ENCODE measurements at places on chromosomes 16 and 17.

DNA sequence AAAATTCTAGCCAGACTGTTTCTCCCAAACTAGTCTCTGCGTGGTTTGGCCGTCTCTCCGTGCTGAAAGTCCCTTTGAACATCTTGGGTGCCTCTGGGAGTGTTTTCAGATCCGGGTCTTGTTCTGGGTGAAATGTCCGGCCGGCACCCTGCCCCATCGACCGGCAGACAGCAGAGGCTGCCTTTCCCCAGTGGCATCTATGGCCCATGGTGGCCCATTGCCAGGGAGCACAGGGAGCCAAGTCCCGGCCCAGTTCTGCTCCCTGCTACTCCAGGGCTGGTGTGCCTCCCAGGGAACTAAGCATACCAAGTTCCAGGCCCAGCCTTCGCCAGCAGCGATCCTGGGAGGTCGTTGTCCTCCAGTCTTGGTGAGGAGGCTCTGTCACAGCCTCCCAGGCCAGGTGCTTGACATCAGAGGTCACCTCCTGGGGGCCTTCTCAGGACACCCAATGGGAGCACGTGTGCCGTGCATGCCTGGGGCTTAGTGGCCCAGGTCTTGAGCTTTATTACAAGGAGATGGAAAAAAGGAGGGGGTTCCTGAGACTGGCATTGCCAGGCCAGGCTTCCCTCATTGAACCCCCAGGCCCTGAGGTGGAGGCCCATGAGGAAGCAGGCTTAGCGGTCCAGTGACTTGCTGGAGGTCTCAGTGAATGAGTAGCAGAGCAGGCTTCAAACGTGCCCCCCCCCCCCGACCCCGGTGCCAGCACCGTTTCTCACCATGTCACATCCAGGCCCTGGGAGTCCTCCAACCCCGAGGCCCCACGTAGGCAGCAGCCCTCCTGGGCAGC is 54.0 kb downstream of the PGS1 start:
- DNase-seq: no peak

DNA sequence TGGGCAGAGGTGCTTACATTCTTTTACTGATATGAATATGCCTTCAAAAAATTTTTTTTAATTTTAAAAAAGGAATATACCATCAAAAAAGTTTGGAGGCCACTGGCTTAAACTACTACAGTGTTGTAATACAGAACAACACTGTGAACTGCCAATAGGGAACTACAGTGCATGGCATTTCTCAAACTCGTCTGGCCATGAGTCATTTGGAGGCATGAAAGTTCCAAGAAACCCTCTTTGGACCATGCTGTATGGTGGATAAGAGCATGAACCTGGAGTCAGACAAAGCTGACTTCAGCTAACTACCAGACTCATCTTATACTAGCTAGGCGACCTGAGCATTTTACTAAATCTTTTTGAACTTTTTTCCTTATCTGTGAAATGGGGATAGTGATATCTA is 9.2 kb upstream of the NF1 start:
- DNase-seq: no peak

DNA sequence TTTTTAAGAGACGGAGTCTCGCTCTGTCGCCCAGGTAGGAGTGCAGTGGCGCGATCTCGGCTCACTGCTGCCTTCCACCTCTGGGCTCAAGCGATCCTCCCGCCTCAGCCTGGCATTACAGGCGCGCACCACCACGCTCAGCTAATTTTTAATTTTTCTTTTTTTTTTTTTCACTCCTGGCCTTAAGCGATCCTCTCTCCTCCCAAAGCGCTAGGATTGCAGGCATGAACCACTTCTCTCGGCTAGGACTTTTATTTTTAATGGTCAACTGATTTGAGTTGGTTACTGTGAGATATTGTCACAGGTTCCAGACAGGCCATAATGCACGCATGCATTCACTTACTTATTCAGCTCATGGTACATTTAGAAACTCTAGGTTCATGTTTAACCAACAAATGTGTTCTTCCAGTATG is 888 bp downstream of the PIGW start:
- no peak for DNase-seq

GRCh38 chr17:83132251-83133081 is 53.1 kb downstream of the METRNL start:
- no peak for DNase-seq

DNA sequence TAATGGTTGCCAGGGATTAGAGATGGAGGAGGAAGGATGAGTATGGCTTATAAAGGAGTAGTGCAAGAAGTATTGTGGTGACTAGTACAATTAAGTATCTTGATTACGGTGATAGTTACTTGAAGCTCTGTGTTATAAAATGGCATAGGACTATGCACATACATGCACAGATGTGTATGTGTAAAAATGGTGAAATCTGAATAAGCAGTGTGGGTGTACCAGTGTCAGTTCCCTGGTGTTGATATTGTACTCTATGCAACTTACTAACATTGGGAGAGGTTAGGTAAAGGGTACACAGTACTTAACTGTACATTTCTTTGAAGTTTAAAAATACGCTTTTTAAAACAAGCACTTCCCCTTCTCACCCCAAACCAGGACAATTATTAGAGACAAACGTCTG is 48.5 kb downstream of the NSRP1 start:
- no peak for DNase-seq

GRCh38 chr16:27341549-27341948 is 27.8 kb downstream of the IL4R start:
- DNase-seq: no peak

Data from RCC 7860 (cell line).